ENCODE measurements at places on chromosomes 12 and 14. TPM values are rescaled to one million over a fixed set of nuclear protein-coding genes. Genes with fewer than 3 reads are reported as not detected.

- peak; percentile 58 for DNase-seq
These were observed 840 bp downstream of the PNP start for GRCh38 chr14:20469890-20470602.

GRCh38 chr12:81245907-81246570 lies 168.2 kb downstream of the ACSS3 start:
- DNase-seq: no peak

- no peak for DNase-seq
These were observed 313.9 kb downstream of the CACNA1C start for GRCh38 chr12:2366711-2367110.

DNA sequence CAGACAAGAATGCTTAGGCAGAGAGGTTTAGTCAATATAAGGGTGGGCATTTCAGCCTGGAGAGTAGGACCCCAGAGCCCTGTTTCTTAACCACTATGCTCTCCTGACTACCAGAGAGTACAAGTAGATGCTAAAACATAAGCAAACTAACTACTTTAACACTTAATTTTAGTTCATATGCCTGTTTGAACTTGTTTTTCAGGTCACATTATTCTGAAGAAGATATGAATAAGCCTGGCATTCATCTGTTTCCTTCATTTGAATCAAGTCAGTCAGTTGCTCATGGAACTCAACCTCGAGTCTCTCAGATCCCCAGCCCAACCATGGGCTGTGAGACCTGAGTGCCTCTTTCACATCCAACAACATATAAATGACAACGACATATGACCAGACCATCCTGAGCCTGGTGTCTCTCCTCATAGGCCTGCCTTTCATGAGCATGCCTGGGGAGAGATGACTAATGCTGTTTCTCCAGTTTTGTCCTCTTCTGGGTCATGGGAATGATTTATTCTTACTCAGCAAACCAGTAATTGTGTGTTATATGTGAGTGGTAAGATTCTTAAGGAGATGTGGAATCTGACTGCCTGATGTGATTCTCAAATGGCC lies 251.1 kb upstream of the BTG1 start:
- peak; percentile 57 for DNase-seq

GRCh38 chr12:62862259-62862881 lies 72.6 kb downstream of the PPM1H start:
- peak; percentile 54 for DNase-seq

- DNase-seq: peak; percentile 27
These were observed 120.7 kb downstream of the ADGRD1 start for GRCh38 chr12:131074221-131075083.

DNA sequence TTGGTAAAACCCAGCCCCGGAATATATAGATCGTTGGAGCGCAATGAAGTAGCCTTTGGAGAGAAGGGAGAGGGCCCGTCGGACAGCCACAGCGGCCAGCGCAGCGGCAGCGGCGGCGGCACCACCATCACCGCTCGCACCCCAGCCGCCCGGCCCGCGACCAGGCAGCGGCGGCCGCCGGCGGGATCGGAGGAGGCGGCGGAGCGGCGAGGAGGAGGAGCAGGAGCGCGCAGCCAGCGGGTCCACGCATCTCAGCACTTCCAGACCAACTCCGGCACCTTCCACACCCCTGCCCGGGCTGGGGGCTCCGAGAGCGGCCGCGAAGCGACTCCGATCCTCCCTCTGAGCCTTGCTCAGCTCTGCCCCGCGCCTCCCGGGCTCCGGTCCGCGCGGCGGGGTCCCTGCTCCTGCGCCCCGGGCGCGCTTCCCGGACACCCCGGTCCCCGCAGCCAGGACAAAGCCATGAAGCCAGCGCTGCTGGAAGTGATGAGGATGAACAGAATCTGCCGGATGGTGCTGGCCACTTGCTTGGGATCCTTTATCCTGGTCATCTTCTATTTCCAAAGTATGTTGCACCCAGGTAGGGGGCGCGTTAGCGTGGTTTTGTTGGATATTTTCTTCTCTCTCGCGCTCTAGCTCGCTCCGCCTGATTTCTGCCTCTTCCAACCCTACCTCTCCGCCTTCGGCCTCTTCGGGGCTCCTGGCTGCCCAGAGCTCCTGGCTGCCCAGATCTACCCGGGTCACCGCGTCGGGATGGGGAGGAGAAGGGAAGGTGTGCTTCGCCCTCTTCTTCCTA lies 400 bp downstream of the CHST11 start:
- DNase-seq: peak; percentile 81

- DNase-seq: no peak
These were observed 61.1 kb downstream of the PRMT8 start for GRCh38 chr12:3551976-3552725.

GRCh38 chr12:103455020-103455763 lies 40.6 kb downstream of the C12orf42 start:
- no peak for DNase-seq

GPATCH2L gene
- total RNA-seq: 47.9 TPM

EIF2S3B gene
- total RNA-seq: 9.2 TPM

- no peak for DNase-seq
These were observed 51.1 kb downstream of the APAF1 start for GRCh38 chr12:98696036-98696646.

GRCh38 chr12:117334051-117334450 lies 27.4 kb downstream of the NOS1 start:
- no peak for DNase-seq

DNA sequence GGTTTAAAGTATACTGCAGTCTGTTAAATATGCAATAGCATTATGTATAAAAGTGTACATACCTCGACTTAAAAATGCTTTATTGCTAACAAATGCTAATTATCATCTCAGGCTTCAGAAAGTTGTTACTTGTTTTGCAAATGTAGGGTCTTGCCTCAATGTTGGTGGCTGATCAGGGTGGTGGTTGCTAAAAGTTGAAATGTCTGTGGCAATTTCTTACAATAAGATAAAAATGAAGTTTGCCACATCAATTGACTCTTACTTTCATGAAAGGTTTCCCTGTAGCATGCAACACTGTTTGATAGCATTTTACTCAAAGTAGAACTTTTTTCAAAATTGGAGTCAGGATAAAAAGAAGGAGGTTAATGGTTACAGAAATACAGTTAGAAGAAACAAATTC lies 407.7 kb upstream of the OR4E1 start:
- DNase-seq: no peak

- no peak for DNase-seq
These were observed 16.8 kb downstream of the WNT5B start for GRCh38 chr12:1645819-1646218.

C12orf60 gene
- 0.99 TPM for total RNA-seq

TMTC2 gene
- total RNA-seq: 83.6 TPM

GRCh38 chr12:30908722-30909348 lies 17.7 kb upstream of the TSPAN11 start:
- DNase-seq: peak; percentile 93

DNA sequence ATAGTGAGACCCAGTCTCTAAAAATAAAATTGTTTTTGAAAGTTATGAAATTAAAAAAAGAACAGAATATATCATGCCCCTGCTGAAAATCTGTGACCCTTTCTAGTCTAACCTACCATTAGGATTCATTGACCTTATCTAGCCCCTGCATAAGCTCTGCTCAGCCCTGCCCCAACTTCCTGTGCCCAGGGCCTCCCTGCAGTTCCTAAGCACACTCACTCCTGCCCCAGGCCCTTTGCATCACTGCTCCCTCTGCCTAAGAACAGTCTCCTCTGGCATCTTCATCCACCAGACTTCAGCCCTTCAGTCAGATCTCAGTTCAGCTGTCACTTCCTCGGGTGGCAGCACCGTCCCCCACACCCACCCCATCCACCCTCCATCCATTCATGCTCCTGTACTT lies 55.4 kb downstream of the SCARB1 start:
- no peak for DNase-seq

DNA sequence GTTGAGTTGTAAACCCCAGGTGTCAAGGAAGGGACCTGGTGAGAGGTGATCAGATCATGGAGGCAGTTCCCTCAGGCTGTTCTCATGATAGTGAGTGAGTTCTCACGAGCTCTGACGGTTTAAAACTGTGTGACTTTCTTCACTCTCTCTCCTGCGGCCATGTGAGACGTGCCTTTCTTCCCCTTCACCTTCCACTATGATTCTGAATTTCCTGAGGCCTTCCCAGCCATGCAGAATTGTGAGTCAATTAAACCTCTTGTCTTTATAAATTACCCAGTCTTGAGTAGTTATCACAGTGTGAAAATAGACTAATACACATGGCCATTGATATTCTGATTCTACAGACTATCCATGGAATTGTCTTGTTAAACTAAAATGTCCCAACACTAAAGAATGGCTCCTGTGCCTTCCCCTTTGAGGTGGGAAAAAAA lies 85.6 kb downstream of the SLC2A13 start:
- DNase-seq: no peak

NEK9 gene
- total RNA-seq: 51.3 TPM

LRP6 gene
- total RNA-seq: 116 TPM

DNA sequence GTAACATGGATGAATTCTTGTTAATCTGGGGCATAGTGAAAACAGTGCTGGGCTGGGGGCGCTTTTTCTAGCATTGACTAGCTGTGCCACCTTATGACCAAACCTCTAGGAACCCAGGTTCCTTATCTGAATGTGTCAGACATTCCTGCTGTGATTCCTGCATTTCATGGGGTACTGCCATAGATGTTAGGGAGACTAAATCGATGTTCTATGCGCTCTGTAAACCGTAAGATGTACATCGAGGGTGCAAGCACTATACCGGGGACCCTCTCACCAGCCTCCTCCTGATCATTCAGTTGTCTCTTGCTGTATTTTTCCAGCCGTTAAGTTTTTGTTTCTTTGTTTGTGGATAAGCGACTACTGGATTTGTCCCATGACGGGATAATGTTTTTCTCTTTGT lies 170.9 kb upstream of the PARP11 start:
- DNase-seq: no peak

DNA sequence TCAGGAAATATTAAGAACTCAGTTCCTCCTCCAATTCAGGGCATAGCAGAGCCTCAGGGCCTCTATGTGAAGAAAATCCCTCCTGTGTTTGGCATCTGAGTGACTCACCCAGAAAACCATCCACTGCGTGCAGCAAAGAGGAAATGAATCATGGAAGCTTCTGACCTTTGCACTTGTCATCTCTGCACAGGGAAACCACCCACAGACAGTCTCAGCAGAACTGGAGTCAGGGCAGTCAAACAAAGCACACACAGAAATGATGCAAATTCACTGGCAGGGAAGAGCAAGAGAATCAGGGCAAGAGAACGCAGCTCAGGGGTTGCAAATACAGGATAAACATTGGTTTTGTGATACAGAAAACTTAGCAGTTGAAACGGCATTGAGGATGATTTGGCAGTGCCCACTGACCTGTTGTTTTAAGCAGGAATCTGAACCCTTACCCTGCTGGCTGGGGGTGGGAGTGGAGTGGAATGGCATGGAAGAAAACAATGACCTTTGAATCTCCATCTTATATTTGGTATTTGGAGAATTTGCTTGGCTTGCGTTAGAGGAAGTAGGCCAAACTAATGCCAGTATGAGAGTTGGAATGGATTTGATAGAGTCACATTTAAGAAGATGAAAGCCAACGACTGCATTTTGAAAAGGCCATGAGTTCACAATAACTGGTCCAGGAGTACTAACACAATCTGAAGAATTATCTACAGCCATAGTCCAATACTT lies 53.5 kb downstream of the PHLDA1 start:
- DNase-seq: peak; percentile 100

LRRIQ1 gene
- 1.5 TPM for total RNA-seq

GRCh38 chr12:104691721-104692556 lies 235.2 kb downstream of the CHST11 start:
- DNase-seq: no peak

GDF11 gene
- 4.7 TPM for total RNA-seq

OR6J1 gene
- not detected for total RNA-seq

GRCh38 chr12:93978553-93978952 lies 169.8 kb upstream of the PLXNC1 start:
- peak; percentile 93 for DNase-seq

DNA sequence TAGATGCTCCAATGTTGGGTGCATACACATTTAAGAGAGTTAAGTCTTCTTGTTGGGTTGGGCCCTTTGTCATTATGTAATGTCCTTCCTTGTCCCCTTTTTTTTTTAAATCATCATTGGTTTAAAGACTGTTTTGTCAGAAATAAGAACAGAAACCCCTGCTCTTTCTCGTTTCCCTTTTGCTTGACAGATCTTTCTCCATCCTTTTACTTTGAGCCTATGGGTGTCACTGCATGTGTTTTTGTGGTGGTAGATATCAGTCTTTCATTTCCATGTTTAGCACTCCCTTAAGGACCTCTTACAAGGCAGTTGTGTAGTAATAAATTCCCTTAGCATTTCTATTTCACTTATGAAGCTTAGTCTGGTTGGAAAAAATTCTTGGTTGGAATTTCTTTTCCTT lies 47.4 kb downstream of the RTN1 start:
- DNase-seq: no peak

GRCh38 chr14:77305696-77306095 lies 15.0 kb downstream of the POMT2 start:
- no peak for DNase-seq

GRCh38 chr12:77795699-77796098 lies 35.0 kb upstream of the NAV3 start:
- peak; percentile 9 for DNase-seq

GRCh38 chr14:23483236-23483854 lies 13.8 kb downstream of the NGDN start:
- DNase-seq: no peak

DNA sequence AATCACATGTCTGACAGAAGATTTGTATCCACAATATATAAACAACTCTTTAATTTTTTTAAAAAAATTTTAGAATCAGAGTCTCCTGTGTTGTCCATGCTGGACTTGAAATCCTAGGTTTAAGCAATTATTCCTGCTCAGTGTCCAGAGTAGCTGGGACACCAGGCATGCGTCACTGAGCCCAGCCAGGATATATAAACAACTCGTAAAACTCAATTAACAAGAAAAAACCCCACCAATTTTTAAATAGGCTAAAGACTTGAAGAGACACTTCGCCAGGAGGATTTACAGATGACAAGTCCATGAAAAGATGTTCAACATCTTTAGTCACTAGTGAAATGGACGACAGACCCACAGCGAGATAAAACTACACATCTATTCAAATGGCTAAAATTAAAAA lies 2.0 kb upstream of the SCN8A start:
- no peak for DNase-seq

GRCh38 chr14:50828721-50829488 lies 2.1 kb downstream of the NIN start:
- no peak for DNase-seq

RPL10L gene
- not detected for total RNA-seq

FLRT2 gene
- total RNA-seq: 72.3 TPM

CRADD gene
- 12.9 TPM for total RNA-seq

DNA sequence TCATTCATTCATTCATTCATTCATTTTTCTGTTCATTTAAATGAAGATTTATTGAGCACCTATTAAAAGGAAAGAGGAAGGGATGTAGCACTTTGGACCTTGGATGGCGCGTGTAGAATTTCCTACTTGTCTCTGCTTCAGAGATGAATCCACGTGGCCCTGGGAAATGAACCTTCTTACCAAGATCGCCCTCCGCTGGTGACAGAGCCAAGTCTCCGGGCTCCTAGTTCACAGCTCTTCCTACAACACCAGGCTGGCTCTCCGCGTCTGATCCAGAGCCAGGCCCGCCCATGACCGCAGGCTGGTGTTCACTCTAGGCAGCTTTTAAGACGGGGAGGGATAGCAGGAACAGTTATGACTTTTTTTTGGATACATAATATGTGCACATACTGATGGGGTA lies 70.9 kb upstream of the PIWIL1 start:
- no peak for DNase-seq

SIX4 gene
- 16.3 TPM for total RNA-seq

GRCh38 chr14:38887696-38888095 lies 215.3 kb downstream of the SEC23A start:
- no peak for DNase-seq

- peak; percentile 85 for DNase-seq
These were observed 39.2 kb downstream of the NFKBIA start for GRCh38 chr14:35365130-35366055.

GRCh38 chr14:46490238-46490685 lies 161.3 kb downstream of the RPL10L start:
- no peak for DNase-seq
